ENCODE measurements at places on chromosomes 13 and 19.
A peak's percentile ranks its signal among the peaks of the same experiment; 100 is the strongest.

- DNase-seq: no peak
Observed at GRCh38 chr13:60170414-60170813, 6.7 kb upstream of the DIAPH3 start.

- no peak for DNase-seq
Observed at GRCh38 chr13:33193428-33193974, 92.1 kb downstream of the STARD13 start.

DNA sequence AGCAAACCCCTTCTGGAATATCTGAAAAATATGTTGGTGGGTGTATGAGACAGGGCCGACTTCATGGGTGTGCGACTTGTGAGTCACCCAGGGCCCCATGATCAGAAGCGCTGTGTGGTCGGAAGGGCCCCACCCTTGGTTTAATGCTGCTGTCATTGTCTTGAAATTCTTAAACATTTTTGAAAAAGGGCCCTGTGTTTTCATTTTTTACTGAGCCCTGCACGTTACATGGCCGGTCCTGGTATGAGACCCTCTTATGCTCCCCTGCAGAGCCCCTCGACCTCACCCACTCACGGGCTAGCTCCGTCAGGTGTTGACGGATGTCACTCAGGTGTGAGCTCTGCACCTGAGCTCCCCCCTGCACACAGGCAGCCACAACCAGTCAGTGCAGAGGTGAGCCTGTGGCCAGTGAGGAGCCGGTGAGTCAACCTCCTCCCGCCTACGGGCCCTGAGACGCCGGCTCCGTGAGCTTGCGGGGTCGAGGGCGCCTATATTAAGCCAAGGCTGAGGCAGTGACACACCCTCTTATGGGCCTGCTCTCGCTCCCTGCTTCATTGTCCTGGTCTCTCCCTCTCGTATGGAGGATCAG is 27.7 kb downstream of the GADD45B start:
- peak; percentile 68 for DNase-seq

- no peak for DNase-seq
Observed at GRCh38 chr13:41565846-41566245, 108.5 kb downstream of the RGCC start.

- no peak for DNase-seq
Observed at GRCh38 chr13:113155201-113155600, 3.2 kb upstream of the PROZ start.

DNA sequence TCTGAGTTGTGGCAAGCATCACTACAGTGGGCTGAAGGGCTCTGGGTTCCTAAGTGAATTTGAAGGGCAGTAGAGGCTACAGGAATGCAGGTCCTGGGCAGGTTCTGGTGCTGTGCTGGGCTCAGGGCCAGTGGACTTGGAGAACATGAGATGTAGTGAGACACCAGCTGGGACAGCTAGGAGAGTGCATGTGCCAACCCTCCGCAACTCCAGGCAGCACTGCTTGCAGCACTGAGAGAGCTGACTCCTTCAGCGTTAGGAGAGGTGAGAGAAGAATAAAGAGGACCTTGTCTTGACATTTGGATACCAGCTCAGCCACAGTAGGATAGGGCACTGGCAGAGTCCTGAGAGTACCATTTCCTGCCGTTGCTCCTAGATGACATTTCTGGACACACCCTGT is 739.9 kb upstream of the PRR20A start:
- DNase-seq: no peak

Data from activated CD4-positive, alpha-beta T cell treated with anti-CD3 and anti-CD28 coated beads, Interleukin-2, amount 50 U/mL, for 4 hours (primary cell).